ENCODE measurements at places on chromosomes 12 and 14.

DNA sequence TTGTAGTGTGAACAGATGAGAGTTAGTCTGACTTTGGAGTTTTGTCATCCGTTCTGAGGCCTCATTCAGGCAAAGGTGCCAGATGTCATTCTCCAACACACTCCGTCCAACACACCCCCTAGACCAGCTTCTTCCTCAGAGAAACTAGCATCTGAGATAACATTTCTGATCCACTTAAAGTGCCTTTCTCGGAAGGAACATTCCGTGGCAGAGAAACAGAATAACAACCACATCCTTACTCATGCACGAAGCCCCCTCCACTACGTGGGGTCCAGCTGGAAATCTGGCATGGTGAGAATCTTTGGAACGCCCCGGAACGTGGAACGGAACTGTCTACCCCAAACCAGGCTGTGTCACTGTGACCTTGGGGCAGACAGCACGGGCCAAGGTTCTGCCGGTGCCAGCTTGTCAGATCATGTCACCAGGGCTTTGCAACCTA is 17.0 kb upstream of the BCL7A start:
- no peak for DNase-seq

DNA sequence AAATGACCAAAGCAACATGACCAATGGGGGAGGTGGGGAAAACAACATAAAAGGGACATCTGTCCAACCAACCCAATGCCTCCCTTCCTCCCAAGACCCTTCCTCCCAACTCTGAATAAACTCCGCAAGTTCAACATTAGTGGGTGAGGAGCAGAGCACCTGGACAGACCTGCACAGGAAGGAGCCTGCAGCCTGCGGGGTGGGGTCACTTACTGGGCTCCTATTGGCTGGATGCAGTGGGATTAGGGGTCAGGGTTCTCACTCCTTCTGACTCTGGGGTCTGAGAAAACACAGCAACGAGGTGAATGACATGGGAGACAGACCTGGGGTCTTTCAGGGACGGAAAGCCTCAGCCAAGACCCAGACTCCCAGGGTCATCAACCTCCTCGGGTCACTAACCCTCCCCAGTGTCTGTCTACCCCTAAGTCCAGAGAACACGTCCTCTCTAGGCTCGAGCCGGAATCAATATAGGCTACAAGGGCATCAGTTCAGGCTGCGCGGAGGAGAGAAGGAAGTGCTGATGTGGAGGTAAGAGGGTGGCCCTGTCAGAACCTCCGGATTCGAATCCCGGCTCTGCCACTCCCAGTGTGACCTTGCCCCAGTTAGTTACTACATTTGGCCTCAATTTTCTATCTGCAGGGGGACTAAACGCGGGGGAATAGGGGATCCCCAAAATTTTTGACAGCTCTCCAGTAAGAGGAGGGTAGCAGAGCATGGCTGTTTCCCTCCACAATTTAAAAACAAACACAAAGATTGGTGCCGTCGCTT is 860 bp downstream of the NDRG2 start:
- no peak for DNase-seq

DNA sequence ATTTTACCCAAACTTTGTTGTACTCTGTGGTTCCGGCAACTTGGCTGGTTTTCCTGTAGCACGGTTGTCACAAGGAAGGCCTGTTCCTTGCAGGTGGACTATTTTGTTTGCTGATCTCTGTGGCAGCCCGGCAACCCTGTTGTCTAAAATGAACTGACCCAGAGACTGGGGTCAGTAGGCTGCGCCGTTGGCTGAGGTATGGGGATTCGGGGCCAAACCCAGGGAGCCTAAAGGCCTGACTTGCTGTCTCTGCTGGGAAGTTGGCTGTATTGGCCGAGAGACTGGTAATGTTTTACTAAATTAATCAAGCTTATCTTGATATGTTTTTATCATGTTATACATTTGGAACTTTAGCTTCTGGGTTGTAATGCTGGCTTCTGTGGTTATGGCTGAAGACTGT is 13.8 kb downstream of the SMIM41 start:
- DNase-seq, result no peak

DNA sequence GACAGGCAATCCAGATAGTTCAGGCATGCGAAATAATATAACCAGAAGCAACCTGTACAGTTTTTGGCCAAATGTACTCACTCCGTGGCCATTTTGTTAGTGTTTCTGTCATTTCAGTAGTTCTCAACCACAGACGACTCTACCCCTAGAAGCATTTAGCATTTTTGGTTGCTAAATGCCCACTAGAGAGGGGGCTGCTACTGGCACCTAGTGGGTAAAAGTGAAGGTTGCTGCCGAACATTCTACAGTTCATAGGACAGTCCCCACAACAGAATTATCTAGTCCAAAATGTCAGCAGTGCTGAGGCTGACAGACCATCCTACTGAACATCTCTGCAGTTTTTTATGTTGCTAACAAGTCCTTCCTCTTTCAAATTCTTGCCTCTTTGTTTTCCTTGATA is 107.4 kb downstream of the TSHR start:
- no peak for DNase-seq

DNA sequence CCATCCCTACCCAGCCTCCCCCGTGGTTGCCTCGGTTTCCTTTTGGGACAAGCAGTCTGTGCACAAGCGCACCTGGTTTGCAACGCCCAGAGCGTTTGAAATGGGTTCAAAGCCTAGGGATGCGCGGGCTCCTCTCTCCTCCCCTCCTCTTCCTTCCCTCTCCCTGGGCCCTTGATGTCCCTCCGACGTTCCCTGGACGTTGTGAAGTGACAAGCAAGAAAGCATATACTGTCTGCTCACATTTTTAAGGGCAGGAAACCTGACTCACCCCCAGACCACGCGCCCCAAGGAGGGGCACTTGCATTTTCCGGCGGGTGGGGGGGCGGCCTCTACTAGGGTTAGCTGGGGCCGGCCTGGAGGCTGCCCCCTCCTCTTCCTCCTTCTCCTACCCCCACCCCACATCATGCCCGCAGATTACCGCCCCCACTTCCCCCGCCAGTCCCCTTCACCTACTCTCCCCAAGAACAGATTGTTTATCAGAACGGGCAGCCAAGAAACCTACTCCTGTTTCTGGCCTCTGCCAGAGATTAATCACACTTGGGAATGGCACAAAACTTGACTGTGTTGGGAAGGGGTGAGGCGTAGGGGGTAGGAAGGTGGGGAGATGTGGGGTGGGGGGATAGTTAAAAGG is 9.5 kb upstream of the IRF2BPL start:
- no peak for DNase-seq
